NCI-H2081 treated with DMSO at 0.1 percent for 48 hours (cell line): ENCODE measurements at places on chromosomes 13 and 19.

GRCh38 chr13:53052675-53053074 lies 24.1 kb downstream of the OLFM4 start:
- DNase-seq: no peak

DNA sequence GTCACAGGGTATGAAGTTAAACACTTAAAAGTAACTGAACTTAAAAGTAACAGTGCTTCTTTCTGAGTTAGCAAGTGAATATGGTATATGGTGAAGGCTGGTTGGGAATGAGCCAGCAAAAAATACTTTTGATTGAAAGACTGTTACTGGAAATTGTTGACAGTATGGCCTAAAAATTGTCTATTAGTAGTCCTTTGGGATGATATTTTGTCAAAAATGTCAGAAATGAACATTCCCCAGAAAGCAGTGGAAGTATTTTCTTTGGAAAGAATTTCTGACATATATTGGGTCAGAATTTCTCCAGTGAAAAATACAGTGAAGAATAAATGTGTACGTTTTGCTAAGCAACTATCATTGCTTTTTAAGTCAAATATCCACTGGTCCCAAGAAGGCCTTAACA lies 860.5 kb downstream of the PCDH9 start:
- DNase-seq: no peak

- DNase-seq: no peak
Observed at GRCh38 chr19:10478476-10478875, 24.7 kb downstream of the KEAP1 start.

DNA sequence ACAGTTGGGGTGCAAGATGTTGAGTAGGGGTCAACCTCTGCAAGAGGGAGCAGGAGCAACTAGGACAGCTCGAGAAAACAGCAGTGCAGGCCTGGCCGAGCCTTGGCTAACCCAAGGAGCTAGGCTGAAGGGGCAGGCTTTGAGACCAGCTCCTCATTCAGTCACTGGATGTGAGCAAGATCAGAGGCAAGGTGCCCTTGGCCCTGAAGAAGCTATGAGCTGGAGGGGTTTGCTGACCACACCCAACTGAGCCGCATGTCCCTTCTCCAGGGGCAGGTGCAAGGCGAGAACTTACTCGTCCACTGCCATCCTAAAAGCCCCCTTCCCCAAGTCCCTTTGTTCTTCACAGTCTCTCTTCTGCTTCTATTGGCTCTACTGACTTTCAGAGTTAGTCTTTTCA lies 126.1 kb upstream of the UBL3 start:
- DNase-seq: no peak

- no peak for DNase-seq
Observed at GRCh38 chr13:110284779-110285484, 22.0 kb downstream of the COL4A1 start.

DNA sequence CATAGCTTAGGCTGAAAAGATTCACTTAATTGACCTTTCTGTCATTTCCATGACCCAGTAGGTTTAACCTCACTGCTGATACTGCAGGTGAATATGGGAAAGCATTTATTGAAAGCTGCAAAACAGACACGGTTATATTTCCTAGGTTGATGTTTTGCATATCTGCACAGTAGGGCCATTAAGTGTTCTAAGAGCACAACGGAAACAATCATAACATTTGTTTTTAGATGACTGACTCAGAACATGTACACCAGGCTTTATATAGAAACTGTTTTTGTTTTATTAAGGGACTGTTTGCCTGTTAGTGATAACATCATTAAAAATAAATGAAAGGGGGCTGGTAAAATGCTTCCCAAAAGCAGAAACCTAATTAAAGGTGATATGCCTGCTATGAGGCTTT lies 367.8 kb downstream of the DACH1 start:
- no peak for DNase-seq

- DNase-seq: no peak
Observed at GRCh38 chr13:108985166-108985565, 355.8 kb downstream of the MYO16 start.

DNA sequence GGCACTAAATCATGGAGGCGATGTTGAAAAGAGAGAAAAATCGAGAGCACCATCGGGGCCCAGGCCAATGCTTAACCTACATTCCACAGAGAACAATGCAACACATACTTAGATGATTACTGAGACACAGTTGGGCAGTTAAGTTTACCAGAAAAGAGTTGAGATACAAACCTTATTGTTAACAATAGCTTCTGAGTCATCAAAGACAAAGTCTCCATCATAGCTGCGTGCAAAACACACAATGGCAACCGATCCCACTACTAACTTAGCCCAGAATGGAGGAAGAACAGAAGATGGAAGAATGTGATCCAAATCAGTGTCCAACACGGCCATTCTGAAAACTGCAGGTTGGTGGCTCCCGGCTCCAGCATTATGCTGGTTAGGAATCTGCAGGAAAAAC lies 6.2 kb downstream of the TMTC4 start:
- DNase-seq: no peak

DNA sequence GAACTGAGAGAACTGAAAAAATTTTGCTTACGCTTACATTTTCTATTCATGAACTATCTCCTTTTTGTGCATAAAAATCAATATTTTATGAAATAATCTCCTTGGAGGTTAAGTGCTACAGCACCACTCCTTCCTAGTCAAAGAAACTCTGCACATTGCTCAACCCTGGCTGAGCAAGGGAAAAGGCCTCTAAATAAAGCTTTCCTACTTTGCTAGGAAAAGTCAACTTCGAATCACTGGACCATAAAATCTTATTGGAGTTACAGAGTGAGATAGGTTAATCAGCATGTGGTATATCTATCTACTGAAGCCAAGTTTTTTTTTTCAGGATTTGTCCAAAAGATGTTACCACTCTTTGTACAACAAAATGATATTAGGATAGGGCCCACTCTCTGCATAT lies 57.5 kb upstream of the HMGB1 start:
- no peak for DNase-seq

GRCh38 chr19:10858204-10858828 lies 10.1 kb downstream of the C19orf38 start:
- no peak for DNase-seq

DNA sequence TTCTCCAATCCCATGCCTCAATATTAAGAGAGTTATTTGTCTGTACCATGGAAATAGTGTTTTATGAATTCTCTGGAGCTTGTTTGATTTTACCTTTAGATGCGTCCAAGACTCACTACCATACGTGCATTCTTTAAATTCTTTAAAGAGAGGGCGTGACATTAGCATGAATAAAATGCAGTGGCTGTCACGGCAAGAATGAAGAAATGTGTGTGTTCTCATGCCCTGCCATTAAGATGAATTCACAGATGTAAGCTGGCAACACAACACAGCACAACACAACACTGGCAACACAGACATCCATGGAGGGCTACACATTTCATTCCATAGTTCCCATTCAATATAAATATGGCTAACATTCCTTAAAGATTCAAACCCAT lies 213.4 kb downstream of the ENOX1 start:
- no peak for DNase-seq

- DNase-seq: no peak
Observed at GRCh38 chr19:30153326-30154210, 211.5 kb downstream of the URI1 start.
